Colonic mucosa (tissue), 4 donors: ENCODE measurements at places on chromosomes 7 and 10. TPM values are rescaled to one million over a fixed set of nuclear protein-coding genes. Genes with fewer than 3 reads are reported as not detected.
A peak's percentile ranks its signal among the peaks of the same experiment; 100 is the strongest.

DNA sequence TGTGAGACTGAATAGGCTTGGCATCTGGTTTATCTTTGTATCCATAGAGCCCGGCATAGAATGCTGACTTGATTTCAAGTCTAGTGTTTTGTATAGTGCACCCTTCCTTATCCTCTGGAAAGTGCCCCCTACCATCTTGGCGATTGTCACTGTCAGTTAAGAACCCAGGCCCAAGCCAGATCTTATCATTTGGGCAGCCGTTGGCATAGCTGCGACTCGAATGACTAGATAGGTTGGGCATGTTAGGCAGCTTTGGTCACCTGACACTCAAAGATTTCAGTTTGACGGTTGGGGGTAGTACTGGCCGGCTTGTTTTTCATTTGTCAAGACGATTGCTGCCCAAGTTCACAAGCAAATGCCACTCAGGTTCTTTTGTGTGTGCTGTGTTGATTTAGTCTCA lies 6.6 kb downstream of the NIPSNAP2 start:
- DNase-seq, result no peak

The PON3 gene
- total RNA-seq, result 3.5 TPM

GRCh38 chr10:70590655-70591416 lies 11.7 kb downstream of the PRF1 start:
- DNase-seq, result peak; percentile 7

DNA sequence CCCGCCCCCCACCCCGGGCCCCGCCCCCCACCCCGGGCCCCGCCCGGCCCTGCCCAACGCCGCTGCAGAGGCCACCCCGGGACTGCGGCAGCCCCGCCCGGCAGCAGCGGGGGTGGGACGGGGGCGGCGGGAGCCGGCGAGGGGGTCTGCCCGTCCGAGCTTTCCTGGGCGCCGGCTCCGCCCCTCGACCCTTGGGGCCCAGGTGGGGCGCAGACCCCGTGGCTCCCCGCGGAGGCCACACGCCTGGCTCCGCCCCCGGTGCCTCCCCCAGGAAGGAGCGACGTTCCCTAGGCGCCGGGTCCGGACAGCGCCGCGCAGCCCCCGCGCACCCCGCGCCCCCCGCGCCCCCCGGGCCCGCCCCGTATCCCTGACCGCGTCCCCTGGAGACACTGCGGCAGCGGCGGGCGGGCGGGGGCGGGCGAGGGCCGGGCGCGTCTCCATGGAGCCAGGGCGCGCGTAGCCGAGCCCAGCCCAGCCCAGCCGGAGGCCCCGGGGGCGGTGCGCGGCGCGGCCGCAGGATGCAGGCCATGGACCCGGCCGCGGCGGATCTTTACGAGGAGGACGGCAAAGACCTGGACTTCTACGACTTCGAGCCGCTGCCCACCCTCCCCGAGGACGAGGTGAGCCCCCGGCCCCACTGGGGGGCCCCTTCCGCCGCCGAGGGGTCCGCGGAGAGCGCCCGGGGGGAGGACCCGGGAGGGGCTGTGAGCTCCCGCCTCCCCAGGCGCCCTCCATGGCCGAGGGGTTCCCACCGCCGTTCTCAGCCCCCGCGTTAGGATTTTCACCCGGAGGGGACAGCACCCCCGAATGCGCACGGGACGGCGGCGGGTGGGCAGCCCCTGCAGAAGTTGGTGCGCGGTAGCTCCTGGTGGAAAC lies at the start of gene KNDC1:
KNDC1 (plus strand) TSS at position 270 of the 876 bp plus-strand sequence; CDS start at position 519, 249 bp downstream.
- no peak for DNase-seq

The SCIN gene
- 20.8 TPM for total RNA-seq

The C7orf57 gene
- not detected for total RNA-seq
